ENCODE measurements at places on chromosomes 6 and 20.

GRCh38 chr20:20489054-20489453, 121.2 kb downstream of the INSM1 start:
- DNase-seq: no peak

GRCh38 chr20:17617868-17618672, 48.2 kb downstream of the DSTN start:
- no peak for DNase-seq

DNA sequence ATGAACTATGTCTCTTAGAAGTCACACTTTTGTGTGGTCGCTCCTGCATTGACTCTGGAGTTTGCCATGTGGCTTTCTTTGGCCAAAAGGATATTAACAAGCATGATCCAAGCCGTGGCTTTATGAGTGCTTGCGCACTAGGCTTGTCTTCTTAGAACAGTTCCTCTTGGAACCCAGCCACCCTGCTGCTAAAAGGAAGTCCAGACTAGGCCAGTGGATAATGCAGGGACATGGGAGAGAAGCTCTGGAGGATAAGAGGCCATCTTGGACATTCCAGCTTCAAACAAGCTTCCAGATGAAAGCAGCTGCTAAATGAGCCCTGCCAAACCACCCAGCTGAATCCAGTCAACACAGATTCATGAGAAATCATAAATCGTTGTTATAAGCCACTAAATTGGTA, 346.4 kb downstream of the CDC5L start:
- DNase-seq: no peak

DNA sequence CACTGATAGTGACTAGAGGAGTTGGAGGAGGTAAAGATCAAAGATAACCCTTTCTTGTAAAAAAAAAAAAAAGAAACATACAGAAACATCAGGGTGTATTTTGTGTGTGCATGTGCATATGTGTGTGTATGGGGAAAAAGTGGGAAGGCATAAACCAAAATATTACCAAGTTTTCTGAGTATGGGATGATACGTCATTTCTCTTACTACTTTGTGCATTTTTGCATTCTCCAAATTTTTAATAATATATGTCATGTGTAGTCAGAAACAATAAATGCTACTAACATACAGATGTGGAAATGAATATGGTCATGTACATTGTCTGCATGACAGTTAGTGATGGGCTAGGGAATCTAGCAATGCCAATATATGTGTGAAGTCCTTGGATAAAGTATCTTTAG, 161.1 kb downstream of the SASH1 start:
- no peak for DNase-seq

DNA sequence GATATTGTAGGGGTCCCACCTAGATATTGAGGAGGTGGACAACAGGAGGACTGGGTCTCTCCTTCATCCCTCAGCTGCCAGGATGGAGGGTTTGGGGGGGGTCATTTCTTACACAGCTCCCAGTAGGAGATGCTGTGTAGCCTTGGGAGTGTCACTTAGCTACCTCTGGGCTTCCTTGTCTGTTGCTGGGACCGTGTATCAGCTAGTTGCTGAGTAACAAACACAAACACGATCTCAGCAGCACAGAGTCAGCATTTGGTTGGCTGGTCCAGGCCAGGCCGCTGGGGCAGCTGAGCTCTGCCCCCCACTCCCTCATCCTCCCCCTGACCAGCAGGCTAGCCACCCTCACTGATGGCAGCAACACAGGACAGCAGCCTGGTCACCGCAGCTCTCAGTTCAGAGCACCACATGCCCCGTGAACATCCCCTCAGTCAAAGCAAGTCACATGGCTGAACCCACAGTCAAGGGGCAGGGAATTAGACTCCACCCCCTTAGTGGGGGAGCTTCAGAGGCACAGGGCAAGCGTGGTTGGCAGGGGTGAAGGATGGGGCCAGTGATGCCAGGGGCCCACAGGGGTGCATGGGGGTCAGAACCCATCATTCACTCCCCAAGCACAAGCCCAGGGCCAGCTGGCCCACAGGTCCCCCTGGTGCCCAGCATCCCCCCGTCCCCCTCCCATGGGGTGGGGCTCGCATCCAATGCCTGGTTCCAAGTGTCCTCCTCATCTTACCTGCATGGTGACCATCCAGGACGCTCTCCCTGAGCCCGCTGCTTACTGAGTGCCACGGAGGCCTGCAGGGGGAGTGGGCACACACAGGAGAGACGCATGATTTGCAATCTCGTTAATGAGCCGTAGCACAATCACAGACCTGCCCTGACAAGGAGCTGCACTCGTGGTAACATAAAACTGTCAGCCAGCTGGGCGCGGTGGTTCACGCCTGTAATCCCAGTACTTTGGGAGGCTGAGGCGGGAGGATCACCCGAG, 112.4 kb downstream of the TAF4 start:
- DNase-seq: no peak

GRCh38 chr6:120354452-120355098, 979.7 kb downstream of the TBC1D32 start:
- no peak for DNase-seq

- DNase-seq: no peak
These were observed 18.7 kb downstream of the NANP start for GRCh38 chr20:25605148-25605547.
